ENCODE measurements at places on chromosomes 2 and 18. TPM values are rescaled to one million over a fixed set of nuclear protein-coding genes. Genes with fewer than 3 reads are reported as not detected.
A peak's percentile ranks its signal among the peaks of the same experiment; 100 is the strongest.

GRCh38 chr2:191565647-191566198 is 112.2 kb upstream of the NABP1 start:
- no peak for DNase-seq

GRCh38 chr2:194819367-194819766 is 837.7 kb upstream of the SLC39A10 start:
- DNase-seq = no peak

DNA sequence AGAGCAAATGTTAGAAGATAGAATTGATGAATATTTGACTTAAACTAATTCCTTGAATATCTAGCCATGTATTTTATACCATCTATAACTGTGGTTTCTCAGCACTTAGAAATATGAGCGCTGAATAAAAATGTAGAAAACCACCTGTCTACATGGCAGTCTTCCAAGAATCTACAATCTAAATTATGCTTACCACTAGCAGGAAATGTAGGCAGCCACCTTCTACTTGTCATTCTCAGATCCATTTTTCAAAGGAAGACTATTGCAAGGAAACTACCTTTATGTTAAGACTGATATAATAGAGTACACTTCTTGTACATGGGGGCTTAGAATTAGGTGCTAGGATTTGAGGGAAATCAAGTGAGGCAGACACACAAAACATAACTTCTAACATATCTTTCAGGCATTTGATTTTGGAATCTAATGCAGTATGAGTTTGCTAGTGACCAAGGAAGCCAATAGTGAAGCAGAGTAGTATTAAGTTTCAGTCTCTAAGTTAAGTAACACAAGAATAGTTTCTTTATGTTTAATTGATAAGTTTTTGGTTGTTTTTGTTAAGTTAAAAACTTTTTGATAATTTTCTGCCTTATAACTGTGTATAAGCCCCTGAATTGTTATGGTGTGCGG is 175.9 kb upstream of the ITGA4 start:
- DNase-seq = no peak

GRCh38 chr2:98376996-98377395 is 30.7 kb downstream of the CNGA3 start:
- no peak for DNase-seq

- peak; percentile 21 for DNase-seq
Observed at GRCh38 chr2:62687636-62688035, 17.9 kb upstream of the EHBP1 start.

DNA sequence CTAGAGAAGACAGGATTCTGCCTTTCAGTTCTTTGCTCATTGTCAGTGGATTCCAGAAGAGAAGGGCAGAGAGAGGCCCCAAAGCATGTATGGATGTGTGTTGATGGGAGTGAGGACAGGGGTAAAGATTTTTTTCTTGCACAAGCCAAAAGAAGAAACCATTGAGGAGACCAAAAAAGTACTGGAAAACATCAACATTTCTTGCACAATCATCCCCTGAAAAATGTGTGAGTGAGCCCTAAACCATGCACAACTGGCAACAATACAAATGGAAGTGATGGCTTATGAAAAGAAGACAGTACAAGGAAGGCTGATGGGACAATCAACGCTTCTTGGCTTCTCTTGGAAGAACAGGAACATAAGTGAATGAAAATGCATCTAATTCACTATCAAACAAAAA is 5.6 kb upstream of the SMAD7 start:
- no peak for DNase-seq

The PSMA8 gene
- total RNA-seq = not detected

DNA sequence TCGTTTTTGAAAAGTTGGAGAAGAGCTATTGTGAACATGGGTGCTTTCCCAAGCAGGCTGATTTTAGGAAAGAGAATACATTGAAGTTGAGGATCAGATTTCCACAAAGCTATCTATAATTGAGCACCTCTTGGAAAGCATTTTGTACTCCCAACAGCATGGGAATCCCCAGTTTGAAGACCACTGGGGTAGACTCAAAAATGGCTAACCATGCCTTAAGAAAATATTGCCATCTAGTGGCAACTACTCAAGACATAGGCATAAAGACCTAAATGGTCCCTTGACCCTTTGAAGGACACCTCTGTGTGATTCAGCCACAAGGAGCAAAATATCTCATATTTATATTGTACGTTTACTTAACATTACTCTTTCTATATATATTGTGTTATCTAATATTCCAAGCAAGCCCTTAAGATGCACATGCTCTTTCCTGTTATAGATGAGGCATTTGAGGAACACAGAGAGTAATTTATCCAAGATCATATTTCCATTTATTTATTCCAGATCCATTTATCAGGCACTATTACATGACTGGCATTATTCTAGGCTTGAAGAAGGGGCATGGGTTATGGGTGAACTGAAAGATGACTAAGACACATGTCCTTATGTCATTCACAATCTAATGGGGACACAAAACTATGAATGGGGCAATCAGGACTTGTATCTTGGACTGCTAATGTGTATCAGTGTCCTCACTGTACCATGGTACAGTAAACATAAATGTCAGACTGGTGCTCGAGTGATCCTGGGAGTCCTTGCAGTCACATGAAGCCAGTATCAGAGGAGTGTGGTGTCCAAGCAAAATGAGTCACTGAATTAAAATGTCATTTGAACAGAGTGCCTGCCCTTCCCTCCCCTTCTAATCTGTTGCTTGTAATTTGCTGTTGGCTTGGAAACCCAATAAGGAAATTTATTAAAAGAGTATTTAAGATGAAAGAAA is 121.0 kb upstream of the XPO1 start:
- DNase-seq = peak; percentile 26

DNA sequence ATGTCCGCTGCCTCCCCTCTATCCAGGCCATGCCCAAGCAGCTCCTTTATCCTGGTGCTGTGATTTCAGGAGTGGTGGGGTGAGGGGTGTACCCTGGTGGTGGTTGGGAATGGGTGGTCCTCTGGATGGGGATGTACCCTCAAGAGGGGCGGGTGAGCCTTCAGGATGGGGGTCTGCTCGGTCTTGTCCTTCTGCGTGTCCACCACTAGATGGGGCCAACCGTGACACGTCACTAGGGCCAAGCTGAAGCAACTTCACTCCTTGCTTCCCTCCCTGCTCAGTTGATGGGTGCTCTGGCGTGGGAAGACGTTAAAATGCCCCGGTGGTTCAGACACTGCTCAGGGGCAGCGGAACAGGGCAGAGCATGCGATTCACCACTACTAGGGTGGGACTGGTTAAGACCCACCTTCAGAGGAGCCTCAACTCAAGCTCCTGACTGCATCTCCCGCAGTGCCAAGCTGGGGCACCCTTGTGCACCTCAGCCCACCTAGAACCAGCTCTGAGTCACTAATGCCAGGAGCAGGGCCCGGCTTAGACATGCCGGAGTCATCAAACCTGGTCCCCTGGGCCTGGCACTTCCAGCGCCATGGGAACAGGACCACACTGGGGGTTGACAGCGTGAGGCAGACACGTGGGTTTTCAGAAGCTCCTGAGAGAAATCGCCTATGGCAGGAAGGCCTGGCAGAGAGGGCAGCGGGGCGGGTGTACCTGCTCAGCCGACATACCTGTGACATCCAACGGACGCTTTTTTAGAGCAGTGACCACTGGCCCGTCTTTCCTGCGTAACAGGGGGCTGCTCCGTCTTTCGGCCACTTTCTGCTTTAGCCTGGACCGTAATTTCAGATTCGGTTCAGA is 256.7 kb downstream of the HDAC4 start:
- peak; percentile 33 for DNase-seq

DNA sequence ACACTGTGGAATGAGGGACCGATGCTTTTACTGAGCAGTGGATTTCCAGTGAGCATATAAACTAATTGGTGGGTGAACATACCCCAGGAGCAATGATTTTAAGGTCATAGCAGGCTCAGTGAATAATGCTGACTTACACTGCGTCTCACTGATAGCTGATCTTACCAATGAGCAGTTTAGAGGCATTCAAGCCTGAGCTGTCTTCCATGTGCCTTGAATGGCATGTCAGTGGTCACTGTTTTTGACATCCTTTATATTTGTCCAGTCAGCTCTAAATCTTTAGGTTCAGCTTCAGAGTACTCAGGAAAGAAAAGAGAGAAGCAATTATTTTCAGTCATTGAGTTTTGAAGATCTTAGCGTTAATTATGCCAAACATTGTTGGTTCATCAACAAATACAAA is 88.3 kb downstream of the CAMKMT start:
- no peak for DNase-seq

DNA sequence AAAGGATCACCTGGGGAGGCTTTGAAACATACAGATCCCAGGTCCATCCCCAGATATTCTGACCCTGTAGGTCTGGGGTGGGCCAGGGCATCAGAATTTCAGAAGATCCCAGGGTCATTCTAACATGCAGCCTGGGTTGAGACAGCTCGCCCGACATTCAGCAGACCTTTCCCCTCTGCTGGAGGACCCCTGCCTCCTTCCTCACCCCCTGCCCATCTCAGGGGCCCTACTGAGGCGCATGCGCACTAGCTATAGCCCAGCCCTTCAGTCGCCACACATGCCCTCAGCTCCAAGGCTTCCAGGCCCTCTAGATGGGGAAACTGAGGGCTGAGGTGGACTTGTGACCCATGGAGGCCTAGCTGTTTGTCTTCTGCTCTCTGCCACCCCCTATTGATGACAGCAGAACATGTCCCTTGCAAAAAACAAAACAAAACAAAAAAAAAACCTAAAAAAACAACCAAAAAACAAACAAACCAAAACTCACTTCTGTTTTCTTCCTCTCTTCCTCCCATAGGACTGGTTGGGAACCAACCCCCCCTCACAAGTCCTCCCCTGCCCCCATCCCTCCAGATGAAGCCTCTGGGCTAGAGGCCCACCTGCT is 91.3 kb downstream of the ZBTB7C start:
- DNase-seq = no peak

DNA sequence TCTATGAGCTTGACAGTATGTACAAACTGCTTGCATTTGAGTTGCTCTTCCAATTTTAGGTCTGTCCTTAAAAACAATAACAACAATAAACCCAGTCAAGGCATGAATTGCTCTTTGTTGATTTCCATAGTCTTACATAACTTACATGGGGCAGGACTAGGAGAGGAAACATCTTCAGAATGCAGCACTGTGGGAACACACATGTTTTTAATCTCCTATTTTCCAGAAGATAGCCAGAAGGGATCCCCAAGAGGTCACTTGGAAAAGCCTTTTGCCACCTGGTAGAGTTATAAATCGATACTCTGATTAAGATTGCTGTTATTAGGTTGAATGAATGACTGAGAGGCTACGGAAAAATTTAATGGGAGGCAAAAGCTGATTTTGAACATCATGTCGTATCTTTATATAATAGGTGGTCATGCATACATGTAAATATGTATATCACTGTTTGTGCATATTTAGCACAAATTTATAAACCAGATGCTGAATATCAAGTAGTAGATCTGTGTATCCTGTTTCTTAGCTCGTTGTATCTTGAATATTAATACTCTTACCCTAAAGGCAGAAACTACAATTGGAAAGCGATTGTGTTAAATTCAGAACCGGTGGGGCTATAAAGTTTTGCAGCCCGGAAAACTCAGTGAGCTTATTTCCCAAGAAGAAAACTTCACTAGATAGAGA is 479.4 kb upstream of the TCF4 start:
- no peak for DNase-seq

DNA sequence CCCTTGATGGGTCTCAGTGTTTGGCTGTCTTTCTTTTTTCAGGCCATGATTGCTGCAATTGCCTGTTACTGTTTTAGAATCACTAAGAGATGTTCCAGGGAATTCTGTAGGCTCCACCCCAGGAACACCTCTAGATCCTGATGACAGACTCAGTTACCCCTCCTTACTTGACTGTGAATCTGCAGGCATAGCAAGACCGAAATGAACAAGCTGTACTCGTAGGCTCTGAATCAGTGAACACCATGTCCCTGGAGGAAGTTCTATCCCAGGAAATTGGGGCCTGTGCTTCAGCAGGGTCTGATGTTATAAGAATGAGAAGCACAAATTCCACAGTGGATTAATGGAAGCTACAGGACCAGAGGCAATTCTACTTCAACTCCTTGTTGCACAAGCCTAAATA is 148.6 kb downstream of the COPS8 start:
- DNase-seq = no peak

GRCh38 chr2:38754506-38754905 is 3.3 kb upstream of the SRSF7 start:
- no peak for DNase-seq

DNA sequence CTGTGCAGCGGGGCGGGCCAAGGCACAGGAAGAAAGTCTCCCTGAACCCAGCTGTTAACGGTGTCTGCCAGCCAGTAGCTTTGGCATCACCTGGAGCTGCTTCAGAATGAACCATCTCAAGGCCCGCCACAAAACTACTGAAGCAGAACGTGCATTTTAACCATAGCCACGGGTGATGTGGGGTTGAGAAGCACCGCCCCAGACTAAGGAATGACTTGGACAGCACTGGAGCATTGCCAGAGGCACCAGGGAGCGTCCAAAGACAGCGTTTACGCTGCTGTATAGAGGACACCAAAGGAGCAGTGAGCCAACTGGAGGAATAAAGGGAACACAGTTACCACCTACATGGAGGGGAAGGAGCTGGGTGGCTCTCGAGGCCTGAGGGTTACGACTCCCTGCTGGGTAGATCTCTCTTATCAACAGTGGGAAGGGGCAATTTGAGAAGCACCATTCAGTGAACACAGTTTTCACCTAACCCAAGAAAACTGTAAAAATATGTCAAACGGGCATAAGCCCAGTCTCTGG is 28.4 kb upstream of the LONRF2 start:
- no peak for DNase-seq

The NT5C1B gene
- not detected for total RNA-seq

The HES6 gene
- total RNA-seq = 31.7 TPM

The CIAO1 gene
- 86.9 TPM for total RNA-seq

DNA sequence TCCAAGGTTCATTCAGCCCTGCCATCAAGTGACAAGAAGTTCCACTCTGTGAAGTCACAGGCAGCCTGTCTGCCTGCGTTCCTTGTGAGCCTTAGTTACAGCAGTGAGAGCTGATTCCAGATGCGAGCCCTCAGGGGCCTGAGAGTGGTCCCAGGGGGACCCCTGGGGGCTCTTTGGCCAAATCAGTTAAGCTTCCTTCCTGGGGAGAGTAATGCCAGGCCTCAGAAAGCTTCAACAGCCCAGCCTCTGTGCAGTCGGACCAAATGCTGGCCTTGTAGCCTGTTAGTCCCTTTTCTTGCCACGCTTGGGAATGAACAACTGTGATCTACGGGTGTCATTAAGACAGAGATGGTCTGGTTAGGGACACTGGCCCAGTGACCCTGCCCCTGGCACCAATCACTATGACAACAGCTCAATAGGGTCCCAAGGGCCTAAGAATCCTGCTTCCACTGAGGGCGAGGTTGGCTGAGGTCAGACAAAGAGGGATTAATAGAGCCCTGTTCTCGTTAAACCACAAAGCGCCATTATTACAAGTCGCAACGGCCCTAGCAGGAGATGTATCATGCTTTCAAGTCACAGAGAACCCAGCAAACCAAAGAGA is 50.9 kb downstream of the HS1BP3 start:
- DNase-seq = no peak

Measured in SJSA1 (cell line).